ENCODE measurements at places on chromosomes 3 and 15.

DNA sequence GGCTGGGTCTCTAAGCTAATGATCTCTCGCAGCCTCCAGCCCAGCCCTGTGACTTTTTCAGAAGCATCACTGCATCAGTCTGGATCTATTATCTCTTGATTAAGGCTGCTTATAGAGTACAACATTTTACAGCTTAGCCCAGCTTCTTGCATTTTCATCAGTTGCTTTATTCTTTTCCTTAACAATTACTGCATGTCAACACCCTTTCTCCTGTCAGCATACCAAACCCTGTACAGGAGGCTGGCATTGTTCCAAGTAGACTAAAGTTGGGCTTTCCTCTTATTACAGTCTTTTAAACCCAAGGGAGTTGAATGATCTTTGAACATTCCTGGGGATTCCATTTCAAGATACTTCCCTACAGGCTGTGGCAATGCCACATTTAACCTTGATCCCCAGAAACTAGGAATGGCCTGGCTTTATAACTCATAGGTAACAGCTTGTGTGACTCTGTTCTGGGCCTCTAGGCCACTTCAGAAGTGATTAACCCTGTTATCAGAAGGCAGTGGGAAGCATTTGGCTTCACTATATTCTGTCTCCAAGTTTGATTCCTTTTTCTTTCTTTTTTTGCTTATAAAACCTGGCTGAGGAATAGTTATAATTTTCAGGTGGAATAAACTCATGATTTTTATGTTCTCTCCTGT lies 182.9 kb downstream of the KCNMB2 start:
- DNase-seq = no peak

GRCh38 chr3:185153171-185153771 lies 411 bp upstream of the C3orf70 start:
- no peak for DNase-seq

- DNase-seq = no peak
Observed at GRCh38 chr3:5343459-5343858, 156.0 kb downstream of the EDEM1 start.

- no peak for DNase-seq
Observed at GRCh38 chr15:27028858-27029477, 58.0 kb downstream of the GABRG3 start.

- DNase-seq = no peak
Observed at GRCh38 chr3:58556761-58557221, 19.8 kb upstream of the ACOX2 start.
